ENCODE measurements at places on chromosomes 7 and 10.

DNA sequence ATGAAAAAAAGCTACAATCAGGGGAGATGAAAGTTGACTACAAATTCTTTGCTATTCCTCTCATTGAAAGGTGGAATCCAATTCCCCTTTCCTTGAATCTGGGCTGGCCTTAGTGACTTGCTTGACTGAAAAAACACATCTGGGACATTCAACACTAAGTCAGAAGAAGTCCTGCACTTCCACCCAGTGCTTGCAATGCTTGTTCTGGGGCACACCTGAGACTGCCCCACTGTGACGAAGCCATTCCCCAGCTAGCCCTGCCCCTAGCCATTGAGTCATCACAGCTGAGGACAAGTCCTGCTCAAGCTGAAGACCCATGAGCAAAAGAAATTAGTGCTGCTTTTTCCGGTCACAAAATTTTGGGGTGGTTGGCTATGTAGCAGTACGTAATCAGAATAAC, 19.2 kb upstream of the GRID1 start:
- DNase-seq: no peak

GRCh38 chr7:151821226-151821625, 55.7 kb downstream of the PRKAG2 start:
- no peak for DNase-seq

GRCh38 chr10:9302140-9302746, 1247.8 kb downstream of the GATA3 start:
- DNase-seq: no peak

- no peak for DNase-seq
Observed at GRCh38 chr7:29282819-29283414, 88.3 kb downstream of the CHN2 start.

DNA sequence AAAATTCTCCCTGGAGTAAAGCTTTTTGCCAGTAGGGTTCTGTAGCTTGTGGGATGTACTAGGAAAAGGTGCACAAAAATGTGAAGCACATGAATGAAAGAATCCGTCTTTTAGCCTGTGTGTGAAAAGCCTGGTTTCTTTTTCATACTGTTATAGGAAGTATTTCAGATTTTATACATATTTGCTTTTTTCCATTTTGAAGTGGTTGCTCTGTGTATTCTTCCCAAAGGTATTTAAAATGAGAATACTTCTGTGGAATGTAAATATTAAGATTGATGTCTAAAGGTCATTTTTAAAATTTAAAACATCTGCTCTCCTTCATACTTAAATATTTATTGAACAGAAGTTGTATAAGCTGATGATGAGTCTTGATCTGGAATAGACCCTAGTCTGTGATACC, 96.8 kb downstream of the CDK14 start:
- DNase-seq: no peak

GRCh38 chr7:116384936-116385635, 114.5 kb upstream of the CAV2 start:
- no peak for DNase-seq

DNA sequence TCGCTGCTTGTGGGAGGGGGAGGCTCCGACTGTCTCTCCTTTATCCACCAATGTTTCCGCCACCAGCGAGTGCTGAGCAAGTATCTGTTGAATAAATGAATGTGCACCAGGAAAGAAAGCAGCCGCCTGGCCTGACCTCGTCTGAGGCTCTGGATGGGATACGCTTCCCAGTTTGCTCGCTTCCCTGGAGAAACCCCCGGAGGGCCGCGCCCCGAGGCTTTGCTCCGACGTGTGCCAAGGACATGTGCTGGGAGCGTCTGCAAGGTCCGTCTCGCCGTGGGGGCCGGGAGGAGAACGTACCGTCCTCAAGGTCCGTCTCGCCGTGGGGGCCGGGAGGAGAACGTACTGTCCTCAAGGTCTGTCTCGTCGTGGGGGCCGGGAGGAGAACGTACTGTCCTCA, 536.4 kb downstream of the DNAJB6 start:
- DNase-seq: no peak

DNA sequence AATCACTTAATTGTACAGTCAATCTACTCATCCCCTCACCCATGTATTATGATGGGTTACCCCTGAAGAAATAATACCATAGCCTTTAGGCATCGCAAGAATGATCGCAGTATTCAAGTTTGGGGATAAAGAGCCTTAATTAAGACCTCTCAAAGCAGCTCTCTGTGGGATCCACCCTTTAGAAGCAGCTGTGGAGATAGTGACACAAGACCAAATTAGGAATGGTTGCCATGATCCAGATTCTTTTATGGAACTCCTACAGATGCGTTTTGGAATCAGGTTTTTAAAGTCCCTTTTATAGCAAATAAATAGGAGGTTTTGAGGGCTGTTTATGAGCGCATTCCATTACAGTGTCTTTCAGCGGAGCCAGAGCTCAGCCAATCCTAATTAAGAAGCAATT, 12.2 kb downstream of the TES start:
- DNase-seq: no peak

DNA sequence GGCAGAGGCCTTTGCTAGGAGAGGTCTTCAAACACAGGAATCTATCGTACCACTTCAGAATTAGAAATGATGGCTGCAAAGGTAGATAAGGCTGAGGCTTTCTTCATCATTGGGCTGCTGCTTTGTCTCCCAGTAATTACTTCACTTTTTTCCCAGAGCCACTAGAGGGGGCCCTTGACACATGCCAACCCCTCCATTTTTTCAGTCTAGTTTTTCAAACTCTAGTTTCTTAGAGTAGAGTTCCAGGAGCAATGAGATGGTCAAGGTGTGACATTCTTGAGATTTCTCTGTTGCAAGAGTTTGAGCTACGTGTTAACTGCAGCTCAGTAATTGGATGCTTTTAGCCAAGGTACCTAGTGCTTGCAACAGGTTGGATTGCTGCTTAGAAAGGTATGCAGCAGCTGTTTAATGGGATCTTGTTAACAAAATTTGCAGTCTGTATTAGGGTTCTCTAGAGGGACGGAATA, 33.8 kb upstream of the RBM20 start:
- DNase-seq: no peak

DNA sequence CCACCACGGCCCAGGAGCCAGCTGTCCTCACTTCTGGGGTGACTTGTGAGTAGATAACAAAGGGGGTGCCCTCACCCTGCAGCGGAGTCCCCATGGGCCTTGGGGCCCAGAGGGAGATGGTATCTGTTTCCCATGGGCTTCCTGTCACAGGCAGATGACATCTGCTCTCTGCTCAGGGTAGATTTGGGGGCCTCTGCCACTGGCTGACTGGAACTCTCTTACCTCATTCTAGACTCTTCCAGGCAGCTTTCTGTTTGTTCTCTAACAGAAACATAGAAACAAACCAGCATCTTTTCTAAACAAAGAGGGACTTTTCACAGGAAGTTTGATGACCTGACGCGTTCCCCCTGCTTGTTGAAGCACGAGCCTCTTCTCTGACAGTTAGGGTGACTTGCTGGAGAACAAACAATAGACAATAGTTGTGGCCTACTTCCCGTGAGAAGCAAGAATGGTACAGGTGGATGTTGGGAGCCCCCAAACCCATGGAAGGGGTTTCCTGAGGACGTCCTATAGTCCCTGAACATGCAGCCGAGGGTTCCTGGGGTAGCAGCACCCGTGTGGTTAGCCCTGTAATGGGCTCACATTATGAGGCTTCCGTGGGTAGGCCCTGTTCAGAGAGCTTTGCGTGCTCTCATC, 61.6 kb downstream of the GRK5 start:
- DNase-seq: peak; percentile 18

DNA sequence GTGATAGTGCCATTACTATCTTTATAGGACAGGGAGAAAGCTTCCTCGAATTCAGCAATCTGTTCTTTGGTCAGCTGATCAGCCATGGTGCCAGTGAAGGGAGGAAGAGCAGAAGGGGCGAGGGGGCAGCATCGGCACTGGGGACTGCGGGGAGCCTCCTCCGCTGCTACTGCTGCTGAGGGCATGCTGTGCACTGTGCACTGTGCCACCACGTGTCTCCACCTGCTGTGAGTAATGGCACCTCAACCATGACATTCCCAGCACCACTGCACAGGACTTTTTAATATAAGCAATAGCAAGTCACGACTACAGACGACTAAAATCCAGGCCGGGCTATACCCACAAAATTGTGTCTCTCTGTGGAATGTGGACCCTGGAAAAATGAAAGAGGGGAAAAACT, 105.0 kb upstream of the LANCL2 start:
- no peak for DNase-seq

DNA sequence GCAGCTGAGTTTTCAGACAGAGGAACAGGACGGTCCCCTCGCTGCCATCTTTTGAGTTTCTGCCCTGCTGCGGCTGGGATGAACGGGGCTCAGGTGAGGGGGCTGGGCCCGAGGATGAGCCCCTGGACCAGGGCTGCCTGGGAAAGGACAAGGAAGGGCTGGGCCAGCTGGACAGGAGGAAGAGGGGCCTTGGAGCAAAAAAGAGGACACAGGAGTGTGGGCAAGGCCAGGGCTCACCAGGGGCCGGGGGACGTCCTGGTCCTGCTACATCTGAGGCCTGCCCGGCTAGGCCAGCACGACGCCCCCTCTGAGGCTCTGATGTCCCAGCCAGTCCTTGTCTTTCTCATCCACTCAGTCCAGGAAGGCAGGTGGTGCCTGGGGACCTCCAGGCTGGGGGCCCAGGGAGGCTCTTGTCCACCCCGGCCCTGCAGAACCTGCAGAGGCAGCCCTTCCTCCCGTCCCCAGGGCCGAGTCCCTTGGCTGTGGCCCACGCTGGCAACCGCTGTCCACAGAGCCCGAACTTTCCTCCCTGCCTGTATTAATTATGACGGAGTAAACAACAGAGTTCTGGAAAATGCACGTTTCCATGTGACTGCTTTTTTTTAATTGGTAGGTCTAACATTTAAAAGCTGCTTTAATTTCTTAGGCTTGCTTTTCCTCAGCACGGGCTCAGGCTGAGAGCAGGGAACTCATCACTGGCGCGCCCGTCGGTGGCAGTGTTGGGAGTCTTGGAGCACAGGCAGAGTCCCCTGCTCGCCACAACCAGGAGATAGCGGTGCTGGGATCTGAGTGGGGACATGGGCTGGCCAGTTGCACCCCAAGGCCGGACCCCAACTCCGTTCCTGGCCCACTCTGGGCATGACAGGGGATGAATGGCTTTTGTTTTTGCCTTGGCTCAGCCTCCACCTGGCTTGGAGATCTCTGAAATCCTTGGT, 187.7 kb downstream of the ELFN1 start:
- no peak for DNase-seq

DNA sequence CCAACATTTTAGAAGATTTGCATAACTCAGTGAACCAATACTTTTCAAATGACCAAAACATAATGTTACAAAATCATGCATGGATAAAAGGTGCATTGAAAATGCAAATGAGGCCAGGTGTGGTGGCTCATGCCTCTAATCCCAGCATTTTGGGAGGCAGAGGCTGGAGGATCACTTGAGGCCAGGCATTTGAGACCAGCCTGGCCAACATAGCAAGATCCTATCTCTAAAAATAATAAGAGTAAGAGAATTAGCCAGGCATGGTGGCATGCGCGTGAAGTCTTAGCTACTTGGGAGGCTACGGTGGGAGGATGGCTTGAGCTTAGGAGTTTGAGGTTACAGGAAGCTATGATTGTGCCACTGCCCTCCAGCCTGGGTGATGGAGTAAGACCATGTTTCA, 33.4 kb downstream of the SCD start:
- DNase-seq: no peak

GRCh38 chr10:60778971-60779796, 906 bp downstream of the CDK1 start:
- DNase-seq: no peak

DNA sequence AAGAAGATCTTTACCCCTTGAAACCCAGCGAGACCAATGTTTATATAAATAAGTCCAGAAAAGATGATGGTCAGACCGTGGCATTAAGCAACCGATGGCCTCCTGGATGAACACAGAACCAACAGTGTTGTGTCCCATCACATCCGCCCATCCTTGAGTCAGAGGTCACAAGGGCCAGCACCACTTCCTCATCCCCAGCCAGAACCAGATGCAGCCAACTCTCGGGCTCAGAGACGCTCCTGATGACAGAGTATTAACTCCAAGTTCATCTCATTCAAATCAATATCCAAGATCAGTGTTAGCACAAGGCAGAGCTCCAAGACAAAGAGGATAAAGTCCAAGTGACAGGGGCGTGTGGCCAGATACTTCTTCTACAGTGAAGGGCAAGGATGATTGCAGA, 63.5 kb downstream of the FAM53B start:
- DNase-seq: no peak

DNA sequence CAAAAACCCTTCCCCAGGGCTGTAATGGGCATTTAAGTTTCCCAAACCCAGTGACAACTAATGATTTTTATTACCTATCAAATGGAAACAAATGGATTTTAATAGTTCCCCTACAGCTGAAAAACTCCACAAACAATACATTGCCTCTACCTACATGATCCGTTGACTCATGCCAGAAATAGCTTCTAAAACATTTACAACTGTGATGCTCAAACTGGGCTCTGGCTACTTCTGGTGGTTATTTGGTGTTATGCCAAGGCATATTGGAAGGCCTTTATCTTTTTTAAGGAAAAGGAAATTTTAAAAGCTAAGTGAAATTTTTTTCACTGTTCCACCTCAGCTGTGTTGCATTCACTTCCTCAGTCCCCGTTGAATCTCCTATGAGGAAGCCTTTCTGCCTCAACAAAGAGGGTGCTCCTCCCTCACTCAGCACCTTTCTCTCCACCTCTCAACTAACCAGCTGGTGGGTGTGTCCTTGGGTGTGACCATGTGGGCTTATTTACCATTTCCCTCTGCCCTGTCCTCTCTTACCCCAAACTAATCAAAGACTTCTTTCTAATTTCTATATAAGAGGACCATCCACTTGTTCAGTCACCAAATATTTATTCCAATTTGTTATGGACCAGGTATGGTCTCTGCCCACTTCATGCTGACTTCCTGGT, 82.9 kb downstream of the PRTFDC1 start:
- DNase-seq: no peak

DNA sequence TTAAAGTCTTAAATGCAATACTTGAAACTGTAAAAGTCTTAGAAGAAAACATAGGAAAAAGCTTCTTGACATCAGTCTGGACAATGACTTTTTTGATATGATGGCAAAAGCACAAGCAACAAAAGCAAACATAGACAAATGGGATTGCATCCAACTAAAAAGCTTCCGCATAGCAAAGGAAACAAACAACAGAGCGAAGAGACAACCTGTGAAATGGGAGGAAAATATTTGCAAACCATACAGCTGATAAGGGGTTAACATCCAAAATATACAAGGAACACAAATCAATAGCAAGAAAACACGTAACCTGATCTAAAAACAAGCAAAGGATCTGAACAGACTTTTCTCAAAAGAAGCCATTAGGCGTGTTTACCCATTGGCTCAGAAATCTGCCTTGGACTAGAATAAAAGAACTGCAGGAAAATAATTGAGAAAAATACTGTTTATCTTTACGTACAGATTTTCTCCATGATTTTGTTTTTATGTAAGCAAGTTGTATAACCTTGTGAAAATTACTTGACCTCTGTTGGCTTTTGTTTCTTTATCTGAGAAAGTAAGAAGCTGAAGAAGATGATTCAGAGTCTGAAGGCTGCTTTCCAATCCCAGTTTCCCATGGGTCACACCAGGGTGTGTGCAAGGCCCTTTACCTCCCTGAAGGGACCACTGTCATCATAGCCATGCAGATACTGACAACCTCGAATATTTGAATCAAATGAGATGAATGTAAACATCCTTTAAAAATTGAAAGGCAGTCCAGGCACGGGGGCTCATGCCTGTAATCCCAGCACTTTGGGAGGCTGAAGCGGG, 99.1 kb upstream of the LANCL2 start:
- no peak for DNase-seq
